Right lung (tissue), 10 donors: ENCODE measurements at places on chromosomes 7 and 10. TPM values are rescaled to one million over a fixed set of nuclear protein-coding genes. Genes with fewer than 3 reads are reported as not detected.

DNA sequence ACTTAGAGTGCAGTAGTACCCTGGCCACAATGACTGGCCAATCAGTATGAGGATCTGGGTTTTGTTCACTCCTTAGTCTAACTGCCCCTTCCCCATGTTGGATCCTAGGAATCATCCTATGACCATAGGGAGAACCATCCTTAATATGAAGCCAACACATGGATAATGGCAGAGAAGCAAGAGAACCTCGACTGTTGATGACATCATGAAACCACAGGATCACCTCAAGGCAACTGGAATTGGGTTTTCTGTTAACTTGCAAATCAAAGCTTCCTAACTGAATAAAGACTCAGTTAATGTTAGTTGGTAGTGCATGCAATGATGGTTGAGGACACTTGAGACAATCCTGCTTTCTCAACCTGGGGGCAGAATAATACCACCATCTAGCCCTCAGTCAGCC lies 3.3 kb upstream of the PRXL2A start:
- no peak for DNase-seq

The WIPF3 gene
- 1.3 TPM for polyA plus RNA-seq

The SPDYE11 gene
- 1.1 TPM for polyA plus RNA-seq

DNA sequence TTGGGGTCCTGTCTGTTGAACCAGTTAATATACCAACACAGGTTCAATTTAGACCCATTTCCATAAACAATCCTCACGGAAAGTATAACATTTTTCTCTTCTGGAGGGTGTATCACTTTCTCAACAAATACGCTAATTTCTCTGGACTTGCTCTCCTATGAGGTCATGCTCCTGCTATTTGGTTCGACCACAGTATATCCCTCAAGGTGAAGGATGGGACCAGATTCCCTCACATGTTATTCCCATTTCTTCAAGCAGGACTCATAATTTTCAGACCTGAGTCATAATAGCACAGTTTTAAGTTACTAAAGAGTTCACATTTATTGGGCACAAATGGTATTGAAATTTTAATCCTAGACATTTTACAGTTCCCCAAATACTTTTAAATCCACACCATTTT lies 57.2 kb downstream of the ADAM12 start:
- no peak for DNase-seq

The FGFBP3 gene
- 4.1 TPM for polyA plus RNA-seq

DNA sequence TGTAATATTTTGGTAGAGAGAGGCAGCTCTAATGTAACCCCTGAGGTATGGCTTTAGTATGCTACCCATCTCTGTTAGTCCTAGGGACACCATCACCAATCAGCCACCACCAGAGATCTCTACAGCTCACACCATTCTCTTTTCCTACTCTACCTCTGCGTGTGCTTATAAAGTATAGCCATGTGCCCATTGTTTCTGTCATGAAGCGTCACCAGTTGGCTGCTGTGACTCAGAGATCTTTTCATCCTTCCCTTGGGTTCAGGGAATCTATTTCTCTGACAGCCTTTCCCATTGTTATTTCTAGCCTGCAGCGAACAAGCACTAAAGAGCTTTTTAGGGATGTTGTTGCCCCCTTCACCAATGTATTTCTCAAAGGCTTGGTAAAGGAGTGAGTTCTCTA lies 103.3 kb downstream of the TPST1 start:
- no peak for DNase-seq

- DNase-seq = no peak
Measured at GRCh38 chr10:62652114-62652513, 152.4 kb upstream of the ADO start.

GRCh38 chr10:11798845-11799735 lies 24.1 kb upstream of the PROSER2 start:
- no peak for DNase-seq

- no peak for DNase-seq
Measured at GRCh38 chr7:152341039-152341913, 94.5 kb downstream of the KMT2C start.

The STEAP1 gene
- 1.6 TPM for polyA plus RNA-seq

DNA sequence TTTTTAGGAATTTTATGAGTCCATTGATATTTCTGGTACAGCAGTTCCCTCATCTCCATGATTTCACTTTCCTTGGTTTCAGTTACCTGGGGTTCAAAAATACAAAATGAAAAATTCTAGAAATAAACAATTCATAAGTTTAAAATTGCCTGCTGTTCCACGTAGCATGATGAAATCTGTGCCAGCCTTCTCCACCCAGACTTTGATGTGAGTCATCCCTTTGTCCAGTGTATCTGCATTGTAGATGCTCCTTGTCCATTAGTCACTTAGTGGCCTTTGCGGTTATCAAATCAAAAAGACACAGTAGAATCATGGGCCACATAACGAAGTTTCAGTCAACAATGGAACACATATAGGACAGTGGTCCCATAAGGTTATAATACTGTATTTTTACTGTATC lies 286.9 kb downstream of the PTEN start:
- DNase-seq = no peak

The NXPH1 gene
- 0.10 TPM for polyA plus RNA-seq

DNA sequence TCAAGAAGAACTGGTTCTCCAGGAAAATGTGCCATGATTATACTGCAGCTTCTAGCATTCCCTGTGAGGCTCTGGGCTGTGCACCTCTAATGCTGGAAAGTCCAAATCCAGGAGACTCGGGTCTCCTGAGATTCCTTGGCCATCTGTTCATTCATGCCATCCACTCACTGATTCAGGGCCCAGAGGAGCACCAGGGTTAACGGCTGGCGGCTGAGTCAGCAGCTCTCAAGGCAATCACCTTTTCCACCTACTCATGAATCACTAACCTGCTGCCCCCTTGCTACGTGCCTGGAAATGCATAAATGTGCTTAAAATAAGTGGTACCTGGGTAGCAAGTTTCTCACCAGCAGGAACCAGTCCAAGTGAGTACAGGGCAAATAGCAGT lies 132.7 kb downstream of the KCNMA1 start:
- no peak for DNase-seq

The NRAP gene
- polyA plus RNA-seq = not detected

- no peak for DNase-seq
Measured at GRCh38 chr7:36522453-36523007, 132.9 kb downstream of the ANLN start.
